ENCODE measurements at places on chromosomes 1 and 21.

DNA sequence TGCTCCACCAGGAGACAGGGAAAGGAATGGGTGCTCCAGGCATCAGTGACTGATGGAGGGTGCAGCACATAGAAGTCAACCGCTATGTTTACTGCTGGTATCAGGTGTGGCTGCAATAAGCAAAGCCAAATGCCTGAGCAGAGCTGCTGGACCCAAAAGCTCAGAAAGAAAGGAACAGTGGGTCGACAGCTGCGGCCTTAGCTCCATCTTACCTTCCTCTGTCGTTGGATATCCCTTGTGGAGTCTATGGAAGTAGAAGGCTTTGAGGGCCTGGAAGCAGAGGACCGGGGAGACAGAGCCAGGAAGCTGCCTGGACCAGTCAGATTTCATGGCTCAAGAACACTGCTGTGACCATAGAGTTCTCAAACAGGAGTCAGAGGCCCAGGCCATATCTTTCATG, 45.3 kb downstream of the RIMS3 start:
- no peak for DNase-seq

DNA sequence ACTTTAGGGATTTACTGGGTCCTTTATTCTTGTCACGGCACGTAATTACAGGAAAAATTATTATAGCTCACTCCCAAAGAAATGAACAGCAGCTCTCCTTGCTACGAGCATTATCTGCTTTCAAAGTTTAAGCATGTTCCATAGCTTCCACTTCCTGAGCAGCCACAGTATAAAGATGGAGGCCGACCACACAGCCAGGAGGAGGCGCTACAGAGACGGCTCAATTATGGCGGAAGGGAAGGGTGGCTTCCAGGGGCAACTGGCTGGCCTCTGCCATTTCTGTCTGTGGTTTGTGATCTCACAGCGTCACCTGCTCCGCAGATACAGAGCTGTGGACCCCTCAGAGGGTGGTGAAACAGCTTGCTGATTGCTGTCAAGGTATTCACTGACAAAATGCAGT, 212.3 kb upstream of the GREM2 start:
- DNase-seq = no peak

- no peak for DNase-seq
Measured at GRCh38 chr1:222588135-222588534, 1.6 kb downstream of the TAF1A start.

- DNase-seq = no peak
Measured at GRCh38 chr1:54274448-54274847, 74.5 kb downstream of the MRPL37 start.

DNA sequence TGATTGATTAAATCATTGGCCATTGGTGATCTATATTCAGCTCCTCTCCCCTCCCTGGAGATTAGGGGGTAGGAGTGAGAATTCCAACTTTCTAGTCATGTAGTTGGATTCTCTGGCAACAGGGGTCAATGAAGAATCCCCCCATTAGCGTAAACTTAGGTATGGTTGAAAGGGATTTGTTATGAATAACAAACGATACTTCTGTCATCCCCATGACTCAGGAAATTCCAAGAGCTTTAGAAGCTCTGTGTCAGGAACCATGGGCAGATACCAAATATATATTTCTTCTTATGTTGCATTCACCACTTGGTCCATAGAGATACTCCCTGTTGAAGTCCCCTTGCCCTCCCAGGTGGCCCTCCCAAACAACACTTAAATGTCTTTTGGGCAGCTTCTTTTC, 124.5 kb downstream of the DNM3 start:
- DNase-seq = no peak

- DNase-seq = no peak
Measured at GRCh38 chr1:27594564-27595510, 9.1 kb downstream of the AHDC1 start.

DNA sequence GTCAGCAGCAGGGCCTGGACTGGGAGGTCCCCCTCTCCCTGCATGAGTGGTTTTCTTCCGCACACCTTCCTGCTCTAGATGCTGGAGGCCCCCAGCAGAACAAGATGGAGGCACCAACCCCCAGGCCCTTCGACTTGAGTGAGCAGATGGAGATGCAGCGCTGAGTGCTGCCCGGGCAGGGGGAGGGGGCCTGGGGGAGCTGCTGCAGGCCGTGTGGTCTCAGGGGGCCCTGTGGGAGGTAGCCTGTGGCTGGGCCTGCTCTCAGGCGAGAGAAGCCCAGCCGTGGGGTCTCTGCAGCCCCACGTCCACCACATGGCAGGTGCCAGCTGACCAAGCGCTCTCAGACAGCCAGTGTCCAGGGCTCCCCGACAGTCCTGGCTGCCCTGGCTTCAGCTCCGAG, 1.2 kb upstream of the FAAP20 start:
- no peak for DNase-seq

- no peak for DNase-seq
Measured at GRCh38 chr21:43343095-43343991, 83.6 kb downstream of the SIK1 start.

- DNase-seq = no peak
Measured at GRCh38 chr21:44890961-44891541, 17.6 kb upstream of the PTTG1IP start.

- no peak for DNase-seq
Measured at GRCh38 chr1:15391366-15391765, 18.3 kb upstream of the EFHD2 start.

DNA sequence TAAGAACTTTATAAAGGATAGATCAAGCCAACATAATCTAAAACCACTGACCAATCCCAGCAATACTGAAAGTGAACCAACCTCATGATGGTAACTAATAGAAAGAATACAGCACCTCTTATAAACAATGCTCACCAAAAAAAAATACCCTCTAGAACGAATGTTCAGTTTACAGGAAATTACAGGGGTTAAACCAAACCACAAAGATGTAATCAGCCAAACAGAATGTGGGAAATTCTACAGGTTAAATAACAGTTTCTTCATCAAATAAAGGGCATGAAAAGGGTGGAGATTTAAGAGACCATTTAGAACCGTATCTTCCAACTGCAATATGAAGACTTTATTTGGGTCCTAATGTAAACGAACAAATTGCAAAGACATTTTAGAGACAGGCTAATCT, 30.4 kb downstream of the ARID4B start:
- no peak for DNase-seq

DNA sequence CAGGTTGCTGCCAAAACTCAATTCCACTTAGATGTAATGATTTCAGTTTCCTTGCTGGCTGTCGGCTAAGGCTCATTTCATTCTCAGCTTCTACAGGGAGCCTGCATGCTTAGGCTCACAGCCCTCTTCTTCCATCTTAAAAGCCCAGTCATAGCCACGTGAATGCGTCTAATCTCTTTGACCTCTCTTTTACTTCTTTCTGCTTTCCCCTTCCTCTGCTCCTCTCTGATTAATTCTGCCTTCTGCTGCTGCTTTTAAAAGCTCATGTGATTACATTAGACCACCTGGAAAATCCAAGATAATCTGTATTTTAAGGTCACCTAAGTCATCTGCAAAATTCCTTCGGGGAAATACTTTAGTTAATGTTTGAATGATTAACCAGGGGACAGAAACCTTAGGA, 812.8 kb upstream of the BRINP3 start:
- DNase-seq = no peak

- DNase-seq = no peak
Measured at GRCh38 chr1:201647094-201647493, 108.2 kb downstream of the NAV1 start.

- no peak for DNase-seq
Measured at GRCh38 chr1:231134624-231135023, 27.2 kb upstream of the TRIM67 start.

DNA sequence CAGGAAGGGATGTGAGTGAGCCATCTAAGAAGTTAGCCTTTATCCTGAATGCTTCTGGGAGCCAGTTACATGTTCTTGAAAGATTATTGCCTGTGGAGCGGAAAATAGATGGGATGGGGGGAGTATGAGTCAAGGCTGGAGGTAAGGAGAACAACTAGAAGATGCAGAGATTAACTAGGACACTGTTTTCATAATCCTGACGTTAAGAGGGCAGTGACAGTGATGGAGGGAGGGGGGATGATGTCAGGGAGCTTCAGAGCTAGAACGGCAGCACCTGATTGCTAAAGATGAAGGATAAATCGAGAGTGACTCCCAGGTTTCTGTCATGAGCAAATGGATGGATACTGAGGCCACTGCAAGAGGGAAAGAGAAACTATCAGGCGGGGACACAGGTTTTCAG, 10.0 kb upstream of the RCSD1 start:
- no peak for DNase-seq

- DNase-seq = peak; percentile 32
Measured at GRCh38 chr21:34983680-34984086, 65.4 kb downstream of the RUNX1 start.

DNA sequence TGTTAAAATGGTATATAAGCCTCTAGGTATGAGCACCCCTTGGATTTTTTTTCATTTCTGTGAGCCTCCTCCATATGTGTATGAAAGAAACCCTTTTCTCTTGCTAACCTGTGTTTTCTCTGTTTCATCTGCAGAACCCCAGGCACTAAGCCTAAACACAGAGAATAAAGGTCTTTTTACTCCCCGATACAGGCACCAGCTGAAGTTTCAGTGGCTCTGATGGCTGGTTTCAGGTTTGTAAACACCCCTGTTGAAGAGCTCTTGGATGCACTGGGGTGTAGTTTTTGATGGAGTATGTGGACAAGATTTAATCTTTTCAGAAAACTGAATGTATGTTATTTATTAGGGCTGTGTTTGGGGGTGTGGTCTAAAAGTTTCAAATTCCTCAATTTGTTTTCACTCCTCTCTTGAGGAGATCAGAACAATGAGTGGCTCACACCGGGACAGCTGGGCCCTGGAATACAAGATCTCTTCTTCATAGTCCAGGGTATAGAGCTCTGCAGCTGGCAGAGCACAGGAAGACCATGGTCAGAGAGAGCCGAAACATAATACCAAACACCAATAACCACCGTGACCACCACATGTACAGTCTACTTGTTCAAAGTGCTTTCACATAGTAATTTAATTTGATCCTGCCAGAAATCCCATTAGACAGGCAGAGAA, 50.2 kb upstream of the VTCN1 start:
- DNase-seq = no peak

DNA sequence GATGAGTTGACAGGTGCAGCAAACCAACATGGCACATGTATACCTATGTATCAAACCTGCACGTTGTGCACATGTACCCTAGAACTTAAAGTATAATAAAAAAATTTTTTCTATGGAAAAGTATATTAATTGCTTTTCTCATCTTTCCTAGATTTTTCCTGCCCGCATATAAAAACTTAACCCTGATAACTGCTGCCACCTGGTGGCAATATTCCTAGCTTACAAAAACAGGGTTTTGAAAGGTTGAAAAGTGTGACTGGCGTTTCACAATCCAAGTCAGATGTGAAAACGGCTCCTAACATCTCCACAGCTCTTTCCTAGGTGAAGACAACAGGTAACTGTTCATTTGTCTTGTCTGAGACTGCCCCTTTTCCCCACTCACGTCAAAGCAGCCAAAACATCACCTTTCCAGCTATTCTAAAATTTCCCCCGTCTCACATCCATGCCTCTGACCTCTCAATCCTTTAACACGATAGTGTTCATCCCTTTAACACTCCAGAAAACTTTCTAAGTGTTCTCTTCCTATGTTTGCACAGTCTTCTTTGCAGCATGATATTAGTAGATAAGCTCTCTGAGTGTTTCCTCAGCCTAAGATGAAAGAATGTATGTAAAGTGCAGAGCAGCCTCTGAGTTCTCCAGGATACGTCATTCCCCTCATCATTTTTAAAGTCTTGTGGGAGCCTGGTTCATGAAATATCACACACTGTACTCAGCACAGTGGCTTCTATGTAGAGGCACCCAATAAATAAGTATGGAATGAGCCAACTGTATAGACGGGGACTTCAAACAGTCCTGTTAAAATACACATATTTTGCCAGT, 27.5 kb downstream of the OVGP1 start:
- peak; percentile 30 for DNase-seq

- no peak for DNase-seq
Measured at GRCh38 chr1:26170472-26170821, 739 bp downstream of the ZNF593 start.

GRCh38 chr1:48756683-48757316, 19.9 kb downstream of the BEND5 start:
- no peak for DNase-seq

GRCh38 chr21:37682966-37683365, 233.3 kb downstream of the KCNJ6 start:
- no peak for DNase-seq

DNA sequence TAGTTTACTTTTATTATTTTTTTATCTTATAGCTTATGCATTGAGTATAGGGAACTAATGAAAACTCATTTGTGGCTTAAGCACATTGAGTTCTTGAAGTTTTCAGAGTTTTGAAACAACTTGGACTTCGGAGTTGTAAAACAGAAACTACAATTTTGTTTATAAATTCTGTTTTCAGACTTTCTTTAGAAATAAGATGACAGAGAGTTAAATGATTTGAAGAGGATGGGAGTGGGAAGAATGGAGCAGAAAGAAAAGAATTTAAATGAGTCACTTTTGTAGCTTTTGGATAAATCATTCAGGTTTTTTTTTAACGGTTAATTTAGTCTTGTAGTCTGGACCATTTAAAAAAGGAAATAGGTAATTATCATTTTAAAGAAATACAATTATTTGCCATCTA, 32.3 kb downstream of the INKA2 start:
- DNase-seq = no peak

DNA sequence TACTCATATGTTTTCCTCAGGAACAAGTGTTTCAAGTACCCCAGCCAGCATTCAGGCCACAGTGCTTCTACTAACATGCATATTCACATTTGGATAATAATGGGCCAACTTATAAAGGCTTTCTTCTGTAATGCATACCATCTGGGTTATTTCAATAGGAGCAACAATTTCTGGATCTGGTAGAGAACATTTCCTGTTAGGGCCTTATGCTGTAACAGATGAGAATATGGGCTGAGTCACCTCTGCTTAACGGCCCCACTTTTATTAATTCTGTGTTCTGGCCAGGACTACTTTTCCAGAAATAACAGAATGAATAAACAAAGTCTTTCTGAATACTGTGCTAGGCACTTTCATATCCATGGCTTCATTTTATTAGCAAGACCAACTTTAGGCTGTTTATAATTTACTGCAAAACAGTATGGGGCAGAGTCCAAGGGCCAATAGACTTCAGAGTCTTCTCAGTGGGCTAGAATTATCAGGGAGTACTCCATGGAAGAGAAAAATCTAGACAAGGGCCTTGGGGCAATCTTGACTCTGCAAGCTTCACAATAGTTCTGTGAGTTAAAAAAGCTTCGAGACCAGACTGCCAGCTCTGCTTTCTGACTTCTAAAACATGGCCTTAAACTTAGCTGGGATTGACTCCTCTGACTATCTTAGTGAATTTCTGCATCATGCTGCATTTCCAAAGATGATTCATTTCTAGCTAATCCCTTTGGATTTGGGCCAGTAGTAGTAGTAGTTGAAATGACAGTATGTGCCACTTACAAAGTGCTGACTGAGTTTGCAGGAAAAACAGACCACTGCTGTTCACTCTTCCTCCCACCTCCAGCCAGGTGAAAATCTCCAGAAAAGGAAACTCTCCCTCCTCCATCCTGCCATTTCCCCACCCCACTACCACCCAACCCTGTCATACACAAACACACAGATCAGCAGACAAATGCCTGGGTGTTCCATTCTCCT, 8.2 kb upstream of the SSX2IP start:
- DNase-seq = no peak

All from stimulated activated CD8-positive, alpha-beta memory T cell treated with anti-CD3 and anti-CD28 coated beads, Interleukin-12 subunit alpha, Interleukin-12 subunit beta, amount 100 ng/mL, for 1 hour (primary cell).